Dermis blood vessel endothelial cell (primary cell): ENCODE measurements at places on chromosomes 2 and 18.

DNA sequence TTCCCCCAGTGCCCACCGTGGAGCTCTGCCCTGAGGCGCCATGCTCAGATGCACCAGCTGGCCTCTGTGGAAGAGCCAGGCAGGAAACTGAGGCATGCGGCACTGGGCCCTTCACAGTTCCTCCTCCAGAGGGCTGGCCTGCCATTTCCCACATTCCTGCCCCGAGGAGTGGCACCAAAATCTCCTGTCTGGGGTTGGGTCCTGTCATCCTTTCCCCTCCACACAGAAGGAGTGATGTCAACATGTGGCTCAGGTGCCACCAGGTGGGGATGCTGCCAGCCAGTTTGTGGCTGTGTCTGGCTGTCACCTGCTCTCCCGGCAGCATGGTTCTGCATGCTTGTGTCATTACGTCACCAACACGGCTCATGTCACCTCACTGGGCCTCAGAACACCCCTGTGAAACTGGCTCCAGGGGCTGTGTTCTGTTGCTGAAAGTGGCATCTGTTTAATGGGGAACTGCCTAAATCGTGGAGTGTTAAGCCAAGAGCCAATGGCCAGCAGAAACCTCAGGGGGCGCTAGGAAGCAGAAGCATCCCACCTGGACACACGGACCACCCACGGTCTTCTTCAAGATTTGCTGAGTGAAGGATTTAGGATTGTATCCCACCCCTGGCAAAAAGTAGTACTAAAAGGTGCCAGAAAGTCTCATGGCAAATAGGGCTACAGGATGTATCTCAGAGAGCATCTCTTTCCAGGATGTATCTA lies 51.3 kb downstream of the ZAP70 start:
- no peak for DNase-seq

DNA sequence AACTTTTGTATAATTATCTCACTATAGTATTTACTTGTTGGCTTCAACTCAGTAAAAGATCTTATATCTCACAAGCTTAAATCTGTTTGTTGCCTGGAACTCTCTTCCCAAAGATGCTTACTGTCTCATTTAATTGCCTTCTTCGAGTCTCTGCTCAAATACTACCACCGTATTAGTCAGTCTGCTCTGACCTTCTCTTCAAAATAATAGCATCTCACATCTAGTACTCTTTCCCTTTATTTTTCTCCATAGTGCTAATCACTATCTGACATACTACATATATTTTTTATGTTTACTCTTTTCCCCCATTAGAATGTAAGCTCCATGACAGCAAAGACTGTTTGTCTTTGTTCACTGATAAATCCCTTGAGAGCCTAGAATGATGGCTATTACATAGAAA lies 10.6 kb upstream of the MPP4 start:
- DNase-seq, result no peak

- DNase-seq, result peak; percentile 48
Observed at GRCh38 chr2:36886664-36887063, 79.7 kb downstream of the STRN start.

DNA sequence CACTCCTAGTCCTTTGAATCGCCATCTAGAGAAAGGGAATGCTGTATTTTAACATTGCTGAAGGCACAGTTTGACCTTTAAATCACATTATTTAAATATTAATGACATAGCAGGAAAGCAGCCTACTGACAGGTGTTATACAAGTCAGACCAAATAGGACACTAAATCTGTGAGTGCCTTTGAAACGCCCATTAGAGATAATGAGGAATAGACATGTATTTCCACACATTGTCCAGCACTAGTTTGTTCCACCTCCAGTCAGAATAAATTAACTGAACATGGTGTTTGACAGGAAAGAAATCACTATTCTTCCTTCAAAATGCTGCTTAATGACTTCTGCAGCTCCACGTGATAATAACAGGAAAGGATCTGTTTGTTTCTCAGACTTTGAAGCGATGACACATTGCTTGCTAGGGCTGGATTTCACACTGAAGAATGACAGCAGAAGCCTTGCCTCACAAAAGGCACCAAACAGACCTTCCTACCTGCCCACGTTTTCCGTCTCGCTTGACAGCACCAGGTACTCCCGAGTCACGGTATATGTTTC lies 90.5 kb upstream of the DDX18 start:
- DNase-seq, result no peak

- no peak for DNase-seq
Observed at GRCh38 chr2:188441288-188441947, 149.7 kb downstream of the GULP1 start.
